Prostate gland (tissue), 2 donors: ENCODE measurements at places on chromosomes 3 and 15. TPM values are rescaled to one million over a fixed set of nuclear protein-coding genes. Genes with fewer than 3 reads are reported as not detected.

DPPA2 gene
- total RNA-seq, result 2.1 TPM

DNA sequence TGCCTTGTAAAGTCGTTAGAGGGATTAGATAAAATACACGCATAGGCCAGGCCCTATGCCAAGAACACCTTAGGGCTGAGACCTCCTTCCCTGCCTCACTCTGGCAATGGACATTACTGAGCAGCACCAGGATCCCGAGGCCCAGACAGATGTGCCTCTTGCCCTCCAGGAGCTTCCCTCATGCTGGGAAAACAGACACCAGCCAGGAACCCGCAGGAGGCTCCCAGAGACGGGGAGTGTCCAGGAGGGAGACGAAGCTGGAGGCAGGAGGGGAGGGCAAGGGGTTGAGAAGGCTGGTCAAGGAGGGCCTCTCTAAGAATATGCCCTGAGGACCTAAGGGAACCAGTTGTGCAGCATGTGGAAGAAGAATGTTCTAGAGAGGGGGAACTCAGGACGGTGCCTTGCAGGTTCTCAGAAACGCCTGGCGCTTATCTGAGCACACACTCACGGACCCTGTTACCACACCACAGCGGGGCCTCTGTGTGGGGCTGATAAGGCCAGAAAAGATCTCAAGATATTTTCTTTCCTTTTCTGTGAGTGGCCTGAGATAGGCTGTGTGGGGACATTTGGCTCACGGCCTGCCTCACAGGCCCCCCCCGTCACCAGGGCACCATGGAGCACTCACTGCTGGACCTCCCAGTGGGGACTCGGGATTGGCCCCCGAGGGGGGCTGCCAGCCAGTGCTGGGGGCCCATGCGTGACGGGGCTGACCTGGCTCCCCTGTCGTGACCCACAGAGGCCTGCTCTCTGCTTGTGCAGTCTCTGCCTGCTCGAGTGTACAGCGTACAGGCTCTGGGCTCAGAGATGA, 22.0 kb upstream of the CYP11A1 start:
- no peaks in the 10 kb centered on the region for H3K4me1 ChIP-seq
- no peak overlapping the region for H3K4me3 ChIP-seq
- no peak overlapping the region for H3K27ac ChIP-seq
- no peaks in the 10 kb centered on the region for H3K36me3 ChIP-seq

GRCh38 chr15:50484781-50485180, 60.6 kb downstream of the USP8 start:
- no peak for DNase-seq
- no peaks in the 10 kb centered on the region for H3K36me3 ChIP-seq
- H3K4me1 ChIP-seq, result no peaks in the 10 kb centered on the region
- H3K27me3 ChIP-seq, result no peaks in the 10 kb centered on the region

DNA sequence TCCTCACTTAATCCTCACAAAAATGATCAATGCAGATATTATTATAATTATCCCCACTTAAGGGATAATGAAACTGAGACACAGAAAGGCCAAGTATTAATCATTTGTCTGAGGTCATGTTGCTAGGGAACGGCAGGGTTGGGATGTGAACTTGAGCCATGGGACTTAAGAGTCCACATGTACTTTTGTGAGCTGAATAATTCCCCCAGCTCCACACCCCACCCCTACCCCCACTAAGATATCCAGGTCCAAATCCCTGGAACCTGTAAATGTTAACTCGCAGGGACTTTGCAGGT, 290.5 kb upstream of the GADL1 start:
- no peak overlapping the region for H3K4me3 ChIP-seq
- H3K4me1 ChIP-seq, result no peaks in the 10 kb centered on the region
- H3K27me3 ChIP-seq, result no peaks in the 10 kb centered on the region
- H3K27ac ChIP-seq, result no peak overlapping the region
- H3K36me3 ChIP-seq, result no peaks in the 10 kb centered on the region

DNA sequence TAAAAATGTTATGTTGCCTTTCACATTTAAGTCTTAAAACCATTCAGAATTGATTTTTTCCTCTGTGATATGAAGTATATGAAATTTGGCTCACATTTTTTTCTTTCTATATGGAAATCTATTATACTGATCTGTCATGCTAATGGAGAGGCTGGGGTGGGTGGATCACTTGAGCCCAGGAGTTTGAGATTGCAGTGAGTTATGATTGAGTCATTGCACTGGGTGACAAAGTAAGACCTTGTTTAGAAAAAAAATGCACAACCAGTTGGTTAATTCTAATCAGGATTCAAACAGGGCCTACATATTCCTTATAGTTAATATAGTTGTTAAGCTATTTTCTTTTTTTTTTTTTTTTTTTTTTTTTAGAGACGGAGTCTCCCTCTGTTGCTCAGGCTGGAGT, 230.5 kb downstream of the MFSD1 start:
- H3K4me3 ChIP-seq, result no peak overlapping the region
- no peaks in the 10 kb centered on the region for H3K27me3 ChIP-seq
- no peaks in the 10 kb centered on the region for H3K36me3 ChIP-seq
- no peak for DNase-seq
- H3K27ac ChIP-seq, result no peak overlapping the region
- H3K4me1 ChIP-seq, result no peaks in the 10 kb centered on the region

KBTBD13 gene
- not detected for total RNA-seq

SENP5 gene
- 28.3 TPM for total RNA-seq

GRCh38 chr15:67063689-67064606, 1.5 kb upstream of the SMAD3 start:
- DNase-seq, result no peak
- no peaks in the 10 kb centered on the region for H3K36me3 ChIP-seq
- H3K27me3 ChIP-seq, result no peaks in the 10 kb centered on the region
- no peak overlapping the region for H3K4me3 ChIP-seq
- peak overlapping the region; percentile 89 for H3K27ac ChIP-seq

DNA sequence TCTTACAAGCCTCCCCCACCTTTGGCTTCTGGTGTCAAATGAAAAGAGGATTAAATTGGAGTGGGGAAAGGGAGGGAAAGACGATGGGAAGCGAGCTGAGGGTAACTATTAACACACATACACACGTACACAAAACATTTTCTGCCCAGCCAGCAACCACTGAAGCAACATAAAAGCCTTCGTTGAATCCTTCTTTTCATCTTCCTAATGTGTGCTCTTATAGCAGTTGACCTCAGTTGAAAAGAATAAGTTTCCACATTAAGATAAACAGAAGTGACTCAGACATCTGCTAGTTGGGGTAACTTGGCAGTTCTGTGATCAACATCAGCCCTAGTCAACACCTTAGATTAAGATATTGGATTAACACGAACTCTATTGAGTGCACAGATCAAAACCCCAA, 558.5 kb downstream of the MECOM start:
- no peaks in the 10 kb centered on the region for H3K36me3 ChIP-seq
- no peaks in the 10 kb centered on the region for H3K4me1 ChIP-seq
- H3K4me3 ChIP-seq, result no peak overlapping the region

GRCh38 chr3:123713211-123713610, 128.4 kb upstream of the HACD2 start:
- H3K4me3 ChIP-seq, result no peak overlapping the region
- H3K4me1 ChIP-seq, result no peaks in the 10 kb centered on the region
- no peaks in the 10 kb centered on the region for H3K27me3 ChIP-seq
- H3K36me3 ChIP-seq, result no peaks in the 10 kb centered on the region
- DNase-seq, result no peak

CHRNA7 gene
- total RNA-seq, result 3.7 TPM

DNA sequence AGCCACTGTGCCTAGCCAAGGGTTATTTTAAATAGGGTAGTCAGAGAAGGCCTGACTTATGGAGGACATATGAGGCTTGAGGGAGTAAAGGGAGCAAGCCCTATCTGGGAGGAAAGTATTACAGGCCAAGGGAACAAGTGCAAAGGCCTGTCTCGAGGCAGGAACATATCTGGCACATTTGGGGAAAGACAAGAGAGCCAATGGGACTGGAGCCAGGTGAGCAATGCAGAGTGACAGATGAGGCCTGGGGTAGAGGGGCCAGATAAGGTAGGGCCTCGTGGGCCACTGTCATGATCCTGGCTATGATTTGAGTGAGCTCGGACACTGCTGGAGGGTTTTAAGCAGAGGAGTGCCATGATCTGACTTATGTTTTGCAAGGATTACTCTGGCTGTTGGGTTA, 43.8 kb downstream of the DCP1A start:
- H3K36me3 ChIP-seq, result peaks cover 2% of the 10 kb centered on the region
- H3K27me3 ChIP-seq, result no peaks in the 10 kb centered on the region
- DNase-seq, result no peak
- H3K27ac ChIP-seq, result no peak overlapping the region
- H3K4me3 ChIP-seq, result no peak overlapping the region

GRCh38 chr15:70699890-70700289, 63.5 kb downstream of the UACA start:
- H3K27ac ChIP-seq, result no peak overlapping the region
- no peak overlapping the region for H3K4me3 ChIP-seq
- no peaks in the 10 kb centered on the region for H3K36me3 ChIP-seq
- DNase-seq, result no peak

- DNase-seq, result no peak
- H3K27ac ChIP-seq, result no peak overlapping the region
- no peaks in the 10 kb centered on the region for H3K4me1 ChIP-seq
- no peak overlapping the region for H3K4me3 ChIP-seq
- H3K27me3 ChIP-seq, result no peaks in the 10 kb centered on the region
Observed at GRCh38 chr3:49700453-49701128, 11.2 kb downstream of the RNF123 start.

CCDC54 gene
- not detected for total RNA-seq

ULK3 gene
- total RNA-seq, result 98.5 TPM

GRCh38 chr3:17025594-17026139, 140.9 kb downstream of the PLCL2 start:
- no peak overlapping the region for H3K27ac ChIP-seq
- H3K27me3 ChIP-seq, result no peaks in the 10 kb centered on the region
- H3K36me3 ChIP-seq, result no peaks in the 10 kb centered on the region
- H3K4me1 ChIP-seq, result no peaks in the 10 kb centered on the region
- DNase-seq, result no peak
- H3K4me3 ChIP-seq, result no peak overlapping the region

SMAD6 gene
- 51.2 TPM for total RNA-seq

GRCh38 chr15:85073556-85074194, 92.0 kb downstream of the PDE8A start:
- no peak overlapping the region for H3K27ac ChIP-seq
- H3K36me3 ChIP-seq, result no peaks in the 10 kb centered on the region
- H3K4me1 ChIP-seq, result no peaks in the 10 kb centered on the region
- no peak for DNase-seq

IGDCC3 gene
- 0.05 TPM for total RNA-seq

DNA sequence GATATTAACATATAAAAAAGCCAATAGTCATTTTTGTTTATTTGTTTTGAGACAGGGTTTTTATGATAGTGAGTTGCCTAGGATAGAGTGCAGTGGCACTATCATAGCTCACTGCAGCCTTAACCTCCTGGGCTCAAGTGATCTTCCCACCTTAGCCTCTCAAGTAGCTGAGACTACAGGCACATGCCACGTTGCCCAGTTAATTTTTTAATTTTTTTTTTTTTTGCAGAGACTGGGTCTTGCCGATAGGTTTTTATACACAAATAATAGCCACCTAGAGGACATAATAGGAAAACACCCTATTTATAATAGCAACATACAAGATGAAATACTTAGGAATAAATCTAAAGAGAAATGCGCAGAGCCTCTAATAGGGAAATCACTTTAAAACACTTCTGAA, 13.3 kb downstream of the EIF3J start:
- no peaks in the 10 kb centered on the region for H3K27me3 ChIP-seq
- H3K27ac ChIP-seq, result no peak overlapping the region
- DNase-seq, result no peak
- H3K4me3 ChIP-seq, result no peak overlapping the region
- no peaks in the 10 kb centered on the region for H3K36me3 ChIP-seq

DNA sequence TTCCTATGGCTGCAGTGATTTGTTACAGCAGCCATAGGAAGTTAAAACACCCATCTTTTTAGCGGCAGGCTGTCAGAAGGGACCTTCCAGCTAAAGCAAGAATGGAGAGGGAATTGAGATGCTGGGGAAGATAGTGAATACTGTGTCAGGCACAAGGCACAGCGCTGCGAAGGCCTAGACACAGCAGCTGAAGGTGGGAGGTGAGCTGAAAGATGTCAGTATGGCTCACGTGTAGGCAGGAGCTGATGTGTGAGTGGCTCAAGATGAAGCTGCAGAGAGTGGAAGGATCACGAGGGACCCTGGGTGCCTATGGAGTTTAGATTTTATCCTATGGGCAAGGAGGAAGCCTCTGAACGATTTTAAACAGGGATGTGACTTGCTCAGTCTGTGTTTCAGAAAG, 44.3 kb downstream of the NMNAT3 start:
- no peaks in the 10 kb centered on the region for H3K36me3 ChIP-seq
- H3K27ac ChIP-seq, result no peak overlapping the region
- no peak overlapping the region for H3K4me3 ChIP-seq
- H3K4me1 ChIP-seq, result no peaks in the 10 kb centered on the region

- no peaks in the 10 kb centered on the region for H3K36me3 ChIP-seq
- H3K27ac ChIP-seq, result no peak overlapping the region
- no peaks in the 10 kb centered on the region for H3K4me1 ChIP-seq
- H3K4me3 ChIP-seq, result no peak overlapping the region
- no peak for DNase-seq
Observed at GRCh38 chr3:28502397-28502937, 153.8 kb upstream of the AZI2 start.

PEX11A gene
- total RNA-seq, result 23.3 TPM
